KBM-7 (cell line): ENCODE measurements at places on chromosomes 7 and 10.

GRCh38 chr10:114068054-114068707, 24.5 kb downstream of the ADRB1 start:
- no peak for DNase-seq

GRCh38 chr7:11650500-11650899, 181.5 kb downstream of the THSD7A start:
- no peak for DNase-seq

DNA sequence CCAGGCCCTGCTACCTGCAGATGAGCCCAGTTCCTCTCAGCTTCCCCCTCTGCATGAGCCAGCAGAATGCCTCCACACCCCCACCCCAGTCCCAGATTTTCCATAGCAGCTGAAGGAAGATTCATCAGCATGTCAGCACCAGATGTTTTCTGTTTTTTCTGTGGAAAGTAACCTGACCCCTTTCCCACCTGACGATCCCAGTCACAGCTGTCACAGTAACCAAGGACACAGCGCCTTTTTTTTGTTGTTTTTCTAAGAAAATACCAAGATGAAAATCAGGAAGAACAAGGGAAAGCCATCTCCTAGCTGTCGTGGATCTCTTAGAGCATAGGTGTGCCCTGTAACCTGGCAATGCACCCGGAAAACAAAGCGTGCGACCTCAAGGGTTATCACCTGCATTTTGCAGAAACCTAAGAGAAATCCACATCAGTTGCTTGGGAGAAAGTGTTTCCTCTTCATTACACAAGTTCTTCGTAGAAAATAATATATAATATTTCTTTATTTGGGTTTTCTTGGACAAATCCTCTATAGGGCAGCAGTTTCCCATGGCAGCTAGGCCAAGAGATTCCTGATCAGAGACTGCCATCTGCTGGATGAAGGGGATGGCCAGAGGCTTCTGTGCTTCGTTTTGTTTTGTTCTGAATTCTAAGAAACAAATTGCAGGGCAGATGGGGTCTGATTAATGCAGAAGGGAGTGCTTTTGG, 401.9 kb downstream of the TNS3 start:
- DNase-seq, result peak; percentile 65

DNA sequence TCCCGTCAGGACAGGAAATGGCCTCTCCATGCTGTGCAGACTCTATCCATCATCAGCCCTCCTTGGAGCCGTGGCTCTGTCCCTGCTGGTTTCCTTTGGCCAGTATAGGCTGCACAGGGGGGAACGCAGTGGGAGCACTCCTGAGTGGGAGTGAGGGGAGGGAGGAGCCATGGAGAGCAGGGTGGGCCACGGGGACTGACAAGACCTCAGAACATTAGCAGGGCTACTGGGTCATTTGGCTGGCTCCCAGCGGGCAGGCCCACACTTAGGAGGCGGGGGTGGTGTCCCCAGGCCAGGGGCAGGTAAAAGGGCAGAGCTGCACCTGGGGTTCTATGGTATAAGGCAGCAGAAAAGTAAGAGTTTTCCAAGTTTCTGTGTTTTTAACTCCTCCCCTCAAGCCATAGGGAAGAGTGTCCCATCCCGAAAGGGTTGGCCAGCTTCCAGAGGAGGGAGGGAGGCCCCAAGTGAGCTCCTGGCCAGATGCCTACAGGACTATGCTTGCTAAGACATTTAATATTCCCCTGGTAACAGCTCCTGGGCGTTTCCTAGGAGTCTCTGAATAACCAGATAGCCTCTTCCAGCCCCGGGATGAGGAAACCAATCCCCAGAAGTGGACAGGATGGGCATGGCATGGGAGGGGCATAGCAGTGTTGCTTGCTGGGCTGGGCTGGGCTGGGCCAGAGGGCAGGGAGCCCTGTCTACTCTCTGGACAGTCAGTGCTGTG, 5.5 kb upstream of the OPN4 start:
- DNase-seq, result no peak

GRCh38 chr10:103985726-103986125, 18.8 kb downstream of the SLK start:
- no peak for DNase-seq

- DNase-seq, result no peak
Observed at GRCh38 chr10:5618829-5619228, 47.6 kb downstream of the ASB13 start.

DNA sequence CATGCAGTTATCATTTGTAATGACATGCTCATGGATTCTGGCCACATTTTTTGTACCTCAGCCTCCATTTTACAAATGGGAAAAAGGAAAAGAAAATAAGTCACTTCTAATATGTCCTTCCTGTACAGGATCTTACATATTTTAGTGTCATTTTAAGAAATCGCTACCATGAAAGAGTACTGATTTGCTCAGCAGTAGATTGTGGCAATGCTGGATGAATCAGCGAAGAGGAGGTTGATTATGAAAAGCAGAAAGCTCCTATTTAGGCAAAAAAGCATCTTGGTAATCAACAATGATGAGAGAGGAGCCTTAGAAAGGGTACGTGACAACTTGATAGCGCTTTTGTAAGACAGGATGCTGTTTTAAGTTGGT, 522.9 kb downstream of the PARD3 start:
- no peak for DNase-seq

DNA sequence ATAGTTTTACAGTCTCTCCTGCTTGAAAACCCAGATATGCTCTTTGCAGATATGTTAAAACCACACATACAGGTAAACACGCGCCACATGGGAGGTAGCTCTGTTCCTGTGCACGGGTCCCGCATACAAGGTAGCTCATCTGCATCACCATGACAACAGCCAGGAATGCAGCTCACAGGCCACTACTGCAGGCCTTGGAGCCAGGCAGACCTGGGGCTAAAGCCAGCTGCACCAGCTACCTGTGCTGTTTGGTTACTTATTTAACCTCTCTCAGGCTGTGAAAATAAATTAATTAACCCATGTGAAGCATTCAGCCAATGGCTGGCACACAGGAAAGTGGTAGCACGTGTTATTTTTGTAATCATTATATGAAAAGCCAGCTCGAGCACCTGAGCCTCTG, 428.3 kb downstream of the TNS3 start:
- no peak for DNase-seq

DNA sequence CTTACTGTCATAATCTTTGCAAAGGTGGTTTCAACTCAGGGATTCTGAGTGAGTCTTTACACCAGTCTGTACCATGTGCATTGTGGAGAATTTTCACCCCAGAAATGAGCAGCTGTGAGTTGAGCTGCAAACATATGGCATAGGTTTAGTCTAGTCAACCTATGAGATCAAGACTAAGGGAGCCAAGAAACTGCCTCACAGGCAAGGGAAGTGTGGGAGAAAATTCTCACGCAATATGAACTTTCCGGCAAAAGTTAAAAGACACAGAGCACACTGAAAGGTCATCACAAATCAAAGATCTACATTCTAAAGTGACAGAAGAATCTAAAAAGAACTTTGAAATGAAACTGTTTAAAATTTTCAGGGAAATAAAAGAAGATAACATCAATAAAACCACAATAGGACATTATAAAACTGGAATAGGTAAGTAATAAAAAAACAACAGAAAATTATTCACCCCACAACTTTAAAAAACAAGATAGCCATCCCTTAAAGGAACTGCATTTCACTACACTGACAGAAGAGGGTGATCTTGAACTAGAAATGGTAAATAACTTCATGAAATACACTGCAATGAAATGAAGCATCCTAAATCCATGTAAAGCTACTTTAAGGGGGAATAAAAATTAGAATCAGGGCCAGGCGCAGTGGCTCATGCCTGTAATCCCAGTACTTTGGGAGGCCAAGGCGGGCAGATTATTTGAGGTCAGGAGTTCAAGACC, 63.5 kb downstream of the LGI1 start:
- DNase-seq, result peak; percentile 40

- DNase-seq, result no peak
Observed at GRCh38 chr10:1174022-1174421, 117.8 kb downstream of the WDR37 start.

GRCh38 chr7:5333121-5334045, 50.6 kb downstream of the SLC29A4 start:
- no peak for DNase-seq

DNA sequence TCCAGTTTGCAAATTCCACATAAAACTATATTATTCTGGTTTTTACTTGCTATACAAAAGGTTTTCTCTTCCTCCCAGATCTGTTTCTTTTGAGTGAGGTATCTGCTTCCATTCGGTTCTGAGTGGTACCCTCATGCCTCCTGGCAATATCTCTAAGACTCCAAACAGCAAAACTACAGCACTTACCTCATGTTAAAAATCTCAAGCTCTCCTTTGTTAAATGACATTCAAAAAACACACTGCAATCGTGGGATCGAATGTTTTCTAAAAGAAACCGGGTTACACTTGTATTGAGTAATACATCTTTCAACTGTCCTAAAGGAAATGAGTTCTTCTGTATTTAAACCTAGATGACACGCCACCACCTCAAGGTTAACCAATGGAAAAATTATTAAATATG, 11.1 kb downstream of the YWHAG start:
- DNase-seq, result no peak

- peak; percentile 22 for DNase-seq
Observed at GRCh38 chr7:131745390-131746248, 189.2 kb upstream of the PODXL start.

- DNase-seq, result no peak
Observed at GRCh38 chr10:123139521-123140163, 3.9 kb downstream of the HMX3 start.

DNA sequence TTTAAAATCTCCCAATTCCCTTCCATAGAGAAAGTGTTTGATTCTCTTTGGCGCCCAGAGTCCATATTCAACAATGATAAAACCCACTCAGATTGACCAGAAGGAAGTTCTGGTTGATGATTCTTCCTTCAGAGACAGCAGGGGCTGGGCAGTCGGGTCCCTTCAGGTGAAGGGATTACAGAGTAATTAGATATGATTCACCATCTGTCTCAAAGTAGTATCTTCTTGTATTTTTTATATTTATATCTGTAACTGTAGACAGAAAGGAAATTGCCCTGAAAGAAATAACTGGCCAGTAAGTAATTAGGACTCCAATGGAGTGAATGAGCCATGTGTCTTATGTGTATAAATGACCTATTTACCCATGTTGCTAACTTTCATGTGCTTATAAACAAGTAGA, 156.0 kb downstream of the PLCE1 start:
- DNase-seq, result no peak

DNA sequence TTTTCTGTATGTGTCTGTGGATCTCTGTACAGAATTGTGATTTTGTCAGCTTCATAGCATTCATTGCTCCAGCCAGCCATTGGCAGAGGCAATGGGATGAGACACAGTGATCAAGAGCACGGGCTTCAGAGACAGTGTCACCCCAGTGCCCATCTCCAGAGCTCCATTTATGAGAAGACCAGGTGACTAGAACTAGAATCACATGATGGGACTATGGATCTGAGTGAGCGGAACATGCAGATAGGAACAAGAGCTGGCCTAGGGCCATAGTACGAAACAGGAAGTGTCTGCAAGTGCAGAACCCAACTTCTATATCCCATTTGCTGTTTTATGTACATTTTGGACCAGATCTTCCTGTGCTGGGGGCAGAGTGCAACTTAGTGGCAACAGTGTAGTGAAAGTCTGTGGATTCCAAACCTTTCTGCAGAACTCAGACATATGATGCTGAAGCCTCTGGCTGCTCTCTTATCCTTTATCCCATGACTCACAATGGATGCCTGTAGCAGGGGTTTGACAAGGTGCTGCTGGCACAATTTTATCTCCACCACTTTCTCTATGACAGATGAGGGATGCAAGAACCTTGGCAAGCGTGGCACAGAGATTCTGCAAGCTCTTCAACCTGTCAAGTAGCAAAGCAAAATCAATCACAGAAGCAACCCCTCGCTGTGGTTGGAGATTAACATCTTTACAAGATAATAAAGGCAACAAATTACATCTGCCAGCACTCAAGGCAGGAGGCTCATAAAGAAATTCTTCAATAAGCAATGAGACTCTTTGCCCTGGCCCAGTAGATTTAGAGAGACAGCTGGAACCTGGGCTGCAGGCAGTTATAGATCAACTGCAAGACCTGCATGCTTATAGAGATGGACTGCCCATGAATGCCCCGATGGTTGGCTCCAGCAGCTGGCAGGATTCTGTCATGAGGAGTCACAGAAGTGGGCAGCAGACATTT, 681.3 kb downstream of the TNS3 start:
- DNase-seq, result no peak

DNA sequence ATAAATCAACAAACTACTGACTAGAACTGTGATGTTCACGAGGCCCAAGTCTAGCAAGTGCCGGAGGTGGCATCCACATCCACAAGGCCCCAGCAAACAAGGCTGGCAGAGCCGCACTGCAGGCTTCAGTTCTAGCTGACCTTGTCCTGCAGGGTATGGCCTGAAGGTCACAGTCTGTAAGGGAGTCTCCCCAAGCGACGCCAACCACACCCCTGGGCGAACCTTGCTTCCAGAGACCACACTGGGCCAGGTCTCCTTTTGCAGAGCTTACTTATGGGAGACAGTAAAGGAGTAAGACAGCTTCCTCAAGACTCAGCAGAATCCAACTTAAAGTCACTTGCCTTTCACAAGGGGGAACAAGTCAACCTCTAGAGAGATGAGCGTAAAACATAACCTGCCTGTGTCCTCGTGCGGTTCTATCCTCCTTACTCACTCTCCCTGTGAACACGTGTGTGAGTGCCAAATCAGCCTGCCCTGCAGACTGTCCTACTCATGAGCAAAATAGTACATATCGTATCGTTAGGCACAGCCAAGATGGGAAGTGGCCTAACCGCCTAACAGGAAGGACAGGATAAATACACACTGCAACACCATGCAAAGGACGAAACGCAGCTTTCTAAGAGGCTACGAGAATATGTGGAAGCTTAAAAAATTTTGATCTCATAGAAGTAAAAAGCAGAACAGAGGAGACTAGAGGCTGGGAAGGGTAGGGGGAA, 22.7 kb downstream of the FAM53B start:
- peak; percentile 91 for DNase-seq

DNA sequence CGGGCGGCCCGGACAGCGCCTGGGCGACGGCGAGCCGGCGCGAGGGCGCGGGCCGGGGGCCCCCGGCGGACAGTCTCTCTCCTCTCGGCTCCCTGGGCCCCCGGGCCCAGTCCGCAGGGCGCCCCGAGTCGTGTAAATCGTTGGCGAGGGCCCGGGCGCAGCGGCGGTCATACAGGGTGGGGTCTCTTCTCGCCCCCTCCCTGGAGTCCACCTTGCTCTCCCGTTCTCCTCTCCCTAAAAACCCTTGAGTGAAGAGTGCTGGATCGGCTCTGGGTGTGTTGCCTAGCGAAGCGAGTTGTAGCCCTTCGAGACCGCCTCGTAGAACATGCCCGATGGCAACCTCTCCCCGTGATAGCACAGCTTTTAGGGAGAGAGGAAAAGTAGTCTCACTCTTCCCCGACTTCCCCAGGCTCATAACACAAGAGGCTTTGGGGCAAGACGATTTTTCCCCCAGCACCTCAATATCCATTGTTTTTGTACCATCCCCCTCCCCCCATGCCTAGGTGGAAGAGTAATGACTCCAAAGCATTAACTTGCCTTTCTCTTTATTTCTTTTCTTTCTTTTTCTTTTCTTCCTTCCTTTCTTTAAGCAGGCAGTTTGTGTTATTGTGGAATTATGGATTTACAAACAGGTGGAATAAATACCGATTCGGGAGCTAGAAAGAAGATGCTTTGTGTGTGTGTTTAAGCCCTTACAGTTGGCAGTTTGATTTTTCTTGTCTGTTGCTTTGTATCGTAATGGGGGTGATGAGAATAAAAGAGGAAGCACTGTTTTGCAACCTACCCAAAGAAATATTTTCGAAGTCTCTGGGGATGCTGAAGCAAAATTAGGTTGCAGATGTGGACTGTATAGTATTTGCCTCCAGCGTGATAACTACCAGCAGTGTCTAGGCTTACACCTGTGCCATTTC, 822 bp downstream of the SHOC2 start:
- peak; percentile 83 for DNase-seq
